ENCODE measurements at places on chromosomes 5 and 9.

- DNase-seq: no peak
Observed at GRCh38 chr9:138028596-138028995, 151.0 kb downstream of the CACNA1B start.

GRCh38 chr9:86741311-86742208 lies 205.7 kb downstream of the GAS1 start:
- no peak for DNase-seq

DNA sequence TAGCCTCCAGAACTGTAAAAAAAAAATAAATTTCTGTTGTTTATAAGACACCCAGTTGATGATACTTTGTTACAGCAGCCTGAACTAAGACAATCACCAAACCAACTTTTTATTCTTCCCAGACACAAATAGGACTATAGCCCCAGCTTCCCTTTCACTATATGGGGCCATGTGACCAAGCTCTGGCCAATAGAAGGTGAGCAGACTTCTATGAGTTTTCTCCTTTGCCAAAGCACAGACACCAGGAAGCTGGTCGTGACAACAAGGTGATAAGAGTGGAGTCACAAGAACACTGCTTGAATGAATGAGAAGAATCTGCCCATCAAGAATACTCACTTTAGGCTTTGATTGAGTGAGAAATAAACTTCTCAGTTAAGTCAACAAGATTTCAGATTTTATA lies 217.7 kb downstream of the DEPDC1B start:
- DNase-seq: no peak

DNA sequence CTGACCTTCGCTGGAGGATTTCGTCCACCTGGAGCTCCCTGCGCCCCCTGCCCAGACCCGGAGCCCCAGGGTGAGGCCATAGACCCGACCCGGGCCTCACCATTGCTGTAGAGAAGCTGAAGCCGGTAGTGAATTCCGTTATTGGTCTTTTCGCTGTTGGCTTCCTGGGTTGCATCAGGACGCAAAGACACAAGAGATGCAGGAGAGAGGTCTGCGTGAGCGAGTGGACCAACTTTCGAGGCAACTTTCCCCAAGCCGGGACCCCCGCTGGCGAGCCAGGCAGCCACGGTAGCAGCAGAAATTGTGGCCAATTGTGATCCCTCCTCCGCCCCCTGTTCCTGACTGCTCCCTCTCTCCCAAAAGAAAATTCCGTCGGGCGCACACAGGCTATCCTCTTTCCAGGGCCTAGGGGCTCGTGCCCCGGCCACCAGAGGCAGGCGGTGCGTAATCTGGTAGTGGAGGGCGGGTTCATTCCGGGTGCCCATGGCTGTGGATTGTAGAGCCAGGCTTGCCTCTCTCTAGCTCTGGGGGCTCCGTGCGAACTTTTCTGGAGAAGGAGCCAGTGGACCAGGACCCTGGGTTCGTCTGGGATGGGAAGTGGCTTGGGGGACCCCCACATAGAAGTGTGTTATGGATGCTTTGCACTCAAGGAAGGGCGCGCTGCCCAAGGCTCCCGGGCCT lies 3.3 kb downstream of the EBF1 start:
- no peak for DNase-seq

- DNase-seq: no peak
Observed at GRCh38 chr9:32578976-32579375, 6.0 kb upstream of the NDUFB6 start.
